Stimulated activated CD8-positive, alpha-beta memory T cell treated with anti-CD3 and anti-CD28 coated beads, Interleukin-7, amount 100 ng/mL, for 1 hour (primary cell): ENCODE measurements at places on chromosomes 7 and 10.

DNA sequence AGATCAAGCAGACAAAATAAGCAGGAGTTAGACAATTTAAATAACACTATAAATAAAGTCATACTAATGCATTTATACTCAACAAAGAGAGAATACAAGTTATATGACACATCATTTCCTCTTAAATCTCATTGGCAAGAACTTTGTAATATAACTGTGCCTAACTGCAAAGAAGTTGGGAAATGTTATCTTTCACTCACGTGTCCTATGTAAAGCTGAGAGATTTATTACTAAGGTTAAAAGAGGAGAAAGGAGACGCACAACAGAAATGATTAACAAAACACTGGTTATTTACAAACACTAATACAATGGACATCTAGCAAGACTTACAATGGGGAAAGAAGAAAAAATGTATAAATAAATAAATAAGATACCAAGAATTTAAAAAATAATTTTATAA is 12.7 kb upstream of the TMEM273 start:
- no peak for DNase-seq

GRCh38 chr7:50454968-50455367 is 4.8 kb upstream of the FIGNL1 start:
- no peak for DNase-seq

GRCh38 chr7:108094933-108095710 is 35.0 kb downstream of the LAMB4 start:
- no peak for DNase-seq

- no peak for DNase-seq
Measured at GRCh38 chr10:61065051-61065450, 121.1 kb upstream of the RHOBTB1 start.

GRCh38 chr10:6678211-6678803 is 98.2 kb upstream of the PRKCQ start:
- peak; percentile 48 for DNase-seq

DNA sequence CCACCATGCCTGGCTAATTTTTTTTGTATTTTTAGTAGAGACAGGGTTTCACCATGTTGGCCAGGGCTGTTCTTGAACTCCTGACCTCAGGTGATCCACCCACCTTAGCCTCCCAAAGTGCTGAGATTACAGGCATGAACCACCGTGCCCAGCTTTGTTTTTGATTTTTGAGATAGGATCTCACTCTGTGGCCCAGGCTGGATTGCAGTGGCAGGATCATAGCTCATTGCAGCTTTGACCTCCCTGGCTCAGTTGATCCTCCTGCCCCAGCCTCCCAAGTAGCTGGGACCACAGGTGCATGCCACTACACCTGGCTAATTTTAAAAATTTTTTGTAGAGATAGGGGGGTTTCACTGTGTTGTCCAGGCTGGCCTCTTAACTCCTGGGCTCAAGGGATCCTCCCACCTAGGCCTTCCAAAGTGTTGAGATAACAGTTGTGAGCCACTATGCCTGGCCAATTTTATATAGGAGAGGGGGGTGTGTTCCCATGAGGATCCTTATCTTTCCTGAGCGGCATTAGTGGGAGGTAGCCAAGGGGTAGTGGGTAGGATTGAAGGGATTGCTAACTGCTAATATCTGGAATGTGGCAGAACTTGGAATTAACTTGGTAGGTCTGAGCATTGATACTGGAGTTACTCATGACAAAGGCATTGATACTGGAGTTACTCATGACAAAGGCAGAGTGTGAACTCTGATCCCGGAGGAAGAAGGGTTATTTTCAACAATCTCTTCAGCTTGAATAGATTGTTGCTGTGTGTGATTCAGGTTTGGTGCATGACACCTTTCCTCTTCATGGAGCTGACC is 1.0 kb upstream of the NOLC1 start:
- no peak for DNase-seq

- no peak for DNase-seq
Measured at GRCh38 chr10:49080071-49080470, 35.3 kb downstream of the VSTM4 start.

- no peak for DNase-seq
Measured at GRCh38 chr7:348962-349743, 59.2 kb downstream of the FOXL3 start.

DNA sequence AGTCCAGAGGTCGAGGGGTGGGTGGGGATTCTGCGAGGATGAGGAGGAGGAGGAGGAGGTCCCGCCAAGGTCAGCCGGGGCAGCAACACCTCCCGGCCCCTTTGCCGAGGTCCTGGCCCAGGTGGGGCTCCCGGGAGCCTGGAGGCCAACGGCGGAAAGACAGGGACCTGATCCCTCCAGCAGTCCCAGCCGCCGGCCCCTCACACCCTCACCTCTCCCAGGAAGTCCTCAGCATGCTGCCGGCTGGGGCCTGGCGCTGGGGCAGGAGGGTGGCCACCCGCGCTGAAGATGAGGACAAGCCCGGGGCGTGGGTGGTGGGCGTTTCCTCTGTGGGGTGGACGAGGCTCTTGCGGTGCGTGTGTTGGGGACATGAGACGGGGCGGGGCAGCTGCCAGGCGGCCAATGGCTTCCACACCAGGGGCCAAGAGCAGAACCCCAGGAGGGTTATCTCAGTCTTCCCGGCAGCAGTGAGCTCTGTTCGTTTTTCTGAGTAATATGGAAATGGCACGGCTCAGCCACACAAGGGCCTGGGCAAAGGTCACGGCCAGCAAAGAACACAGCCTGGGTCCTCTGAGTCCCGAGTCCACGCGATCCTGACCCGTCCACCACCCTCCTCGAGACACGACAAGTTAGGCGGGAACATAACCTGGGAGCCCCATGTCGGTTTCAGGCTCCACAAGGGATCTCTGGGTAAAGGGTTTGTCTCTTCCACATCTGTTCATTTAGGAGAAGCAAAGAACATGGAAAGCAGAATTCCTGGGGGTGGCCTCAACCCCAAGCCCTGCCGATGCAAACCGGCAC is 82.9 kb upstream of the PDGFA start:
- DNase-seq = no peak

GRCh38 chr10:132175907-132176581 is 10.7 kb upstream of the DPYSL4 start:
- no peak for DNase-seq

DNA sequence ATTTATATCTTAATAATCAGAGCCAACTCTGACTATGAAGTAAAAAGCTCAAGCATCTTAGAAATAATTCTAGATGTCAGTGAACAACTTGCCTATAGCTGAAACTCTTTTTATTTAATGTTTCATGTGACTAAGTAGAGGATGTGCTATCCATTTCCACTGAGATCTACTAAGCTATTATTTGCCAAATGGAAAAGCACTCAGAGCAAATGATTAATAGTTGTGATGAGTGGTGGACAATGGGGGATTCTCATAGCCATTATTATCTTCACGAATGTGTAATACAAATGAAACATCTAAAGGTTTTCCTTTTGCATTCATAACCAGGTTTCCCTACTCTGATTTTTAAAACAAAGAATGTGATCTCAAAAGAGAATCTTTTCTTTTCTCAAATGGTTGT is 126.6 kb upstream of the GNAI1 start:
- no peak for DNase-seq

DNA sequence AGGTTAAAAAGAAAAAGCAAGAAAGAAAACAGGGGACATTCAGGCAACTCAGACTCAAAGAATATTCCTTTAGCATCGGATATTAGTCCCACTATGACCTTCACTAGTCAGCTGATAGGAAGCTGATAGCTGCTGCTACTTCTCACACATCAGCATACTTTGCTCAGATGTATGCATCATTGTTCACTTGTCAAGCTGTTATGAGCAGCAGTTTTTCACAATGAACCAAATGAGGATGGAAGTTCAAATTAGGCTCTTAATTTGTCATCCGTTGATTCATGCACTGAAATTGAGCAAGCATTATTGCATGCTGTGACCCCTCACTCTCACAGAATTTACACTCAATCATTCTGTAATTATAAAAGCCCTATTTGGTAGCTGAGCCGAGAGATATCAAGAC is 257.7 kb downstream of the SNX13 start:
- no peak for DNase-seq

- DNase-seq = no peak
Measured at GRCh38 chr7:36208426-36208825, 55.4 kb downstream of the EEPD1 start.
